ENCODE measurements at places on chromosomes 12 and 14.

DNA sequence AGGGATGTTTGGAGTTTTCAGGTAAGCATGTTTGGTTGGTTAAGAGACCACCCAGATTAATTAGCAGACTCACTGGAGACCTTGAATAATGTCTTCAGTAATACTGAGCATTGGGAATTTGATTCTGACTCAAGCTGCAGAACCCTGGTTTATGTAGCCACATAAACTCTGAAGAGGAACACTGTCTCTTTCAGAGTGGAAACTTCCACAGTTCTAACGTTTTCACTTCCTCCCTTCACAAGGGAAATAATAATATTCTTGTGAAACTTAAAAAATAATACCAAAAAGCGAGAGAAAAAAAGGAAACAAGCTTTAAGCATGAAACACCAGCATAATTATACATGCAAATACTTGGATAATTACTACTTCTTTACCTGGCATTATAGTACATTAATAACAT is 40.0 kb upstream of the ST8SIA1 start:
- no peak for DNase-seq

GRCh38 chr12:30974746-30975500 is 48.4 kb downstream of the TSPAN11 start:
- DNase-seq: no peak

DNA sequence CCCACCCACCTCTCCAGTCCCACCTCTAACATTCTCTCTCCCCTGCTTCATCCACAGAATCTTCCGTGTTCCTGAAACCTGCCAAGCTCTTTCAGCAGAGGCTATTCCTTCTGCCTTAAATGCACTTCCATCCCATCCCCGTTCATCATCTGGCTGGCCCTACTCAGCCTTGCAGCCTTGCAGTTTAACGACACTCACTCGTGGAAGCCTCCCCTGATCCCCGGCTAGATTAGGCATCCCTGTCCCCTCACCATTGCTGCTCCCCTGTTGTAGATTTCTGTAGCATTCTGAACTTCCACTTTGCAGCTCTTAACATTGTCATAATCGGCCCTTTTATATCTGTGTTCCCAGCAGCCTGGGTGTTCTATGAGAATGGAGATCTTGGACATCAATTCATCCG is 280.5 kb upstream of the NOS1 start:
- DNase-seq: no peak

DNA sequence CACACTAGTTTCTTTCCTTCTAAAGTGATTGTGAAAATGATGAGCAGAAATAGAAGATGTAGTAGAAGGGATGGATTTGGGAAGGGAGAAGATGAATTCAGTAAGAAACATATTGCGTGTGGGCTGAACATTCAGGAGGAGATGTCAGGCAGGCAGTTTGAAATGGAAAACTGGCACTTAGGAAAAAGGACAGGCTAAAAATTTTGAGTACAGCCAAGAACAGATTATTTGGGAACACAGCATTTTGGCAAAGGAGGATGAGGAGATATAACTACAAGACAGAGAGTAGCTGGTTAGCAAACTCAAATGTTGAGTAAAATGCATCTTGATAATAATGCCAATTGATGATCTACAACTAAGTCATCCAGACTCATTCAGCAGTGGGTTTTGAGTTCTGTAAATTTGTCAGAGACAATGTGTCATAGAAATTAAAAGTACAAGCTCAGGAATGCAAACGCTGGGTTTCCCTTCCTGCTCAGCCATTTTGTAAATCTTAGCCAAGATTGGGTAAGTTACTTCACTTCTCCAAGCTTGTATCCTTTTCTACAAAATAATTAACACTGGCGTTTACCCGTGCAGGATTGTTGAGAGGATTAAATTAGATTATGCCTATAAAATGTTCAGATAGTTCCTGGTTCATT is 255.0 kb downstream of the NAV3 start:
- no peak for DNase-seq

DNA sequence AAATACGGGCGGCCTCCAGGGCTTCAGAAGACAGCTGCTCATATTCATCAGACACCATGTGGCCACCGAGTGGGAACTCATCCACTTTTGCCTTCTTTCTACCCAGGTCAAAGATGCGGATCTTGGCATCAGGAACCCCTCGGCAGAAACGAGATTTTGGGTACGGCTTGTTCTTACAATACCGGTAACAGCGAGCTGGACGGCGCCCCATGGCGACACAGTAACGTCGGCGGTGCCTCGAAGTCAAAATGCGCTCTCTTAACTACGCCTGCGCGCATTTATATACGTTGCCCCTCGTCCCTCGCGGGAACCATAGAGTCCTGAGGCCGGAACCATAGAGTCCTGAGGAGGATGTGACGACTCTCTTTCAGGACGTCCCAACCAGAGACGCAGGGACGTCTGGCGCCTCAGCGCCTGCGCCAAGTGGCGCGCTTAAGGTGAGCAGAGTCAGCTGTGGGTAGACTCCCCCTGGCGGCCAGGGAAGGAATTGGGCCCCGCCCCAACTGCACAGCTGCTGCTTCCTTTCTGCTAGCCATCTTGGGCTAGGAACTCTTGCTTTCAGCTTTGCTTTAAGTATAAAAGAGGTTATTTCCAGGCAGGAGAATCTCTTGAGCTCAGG is at the start of gene RPL10L:
Gene RPL10L (minus strand): TSS at position 256 of the 619 bp plus-strand sequence. CDS start 45 bp downstream, at position 211.
- no peak for DNase-seq

DNA sequence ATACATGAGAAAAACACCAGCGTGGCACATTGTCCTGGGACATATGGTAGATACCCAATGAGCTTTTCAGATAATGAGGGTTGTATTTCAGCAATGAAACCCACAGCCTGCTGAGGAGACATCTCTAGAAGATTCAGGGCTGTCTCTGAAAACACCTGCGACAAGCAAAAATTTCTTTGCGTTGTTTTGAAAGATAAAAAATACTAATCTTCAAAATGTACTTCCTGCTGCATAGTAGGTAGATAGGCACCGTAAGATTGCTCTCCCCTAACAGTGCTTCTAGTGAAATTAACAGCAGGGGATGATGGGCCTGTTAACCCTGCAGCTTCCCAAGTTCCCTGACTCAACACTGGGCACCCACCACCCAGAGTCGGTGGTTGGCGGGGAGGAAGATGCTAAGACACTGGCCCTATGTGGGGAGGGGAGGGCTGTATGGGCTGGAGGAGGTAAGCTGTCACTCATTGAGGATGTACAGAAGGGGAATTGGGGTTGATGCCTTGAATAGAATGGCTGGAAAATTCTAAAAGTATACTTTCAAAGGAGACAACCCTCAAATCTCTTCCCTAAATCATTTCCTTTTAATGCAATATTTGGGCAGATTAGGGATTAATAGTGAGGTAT is 20.0 kb downstream of the ZFP36L1 start:
- DNase-seq: no peak

DNA sequence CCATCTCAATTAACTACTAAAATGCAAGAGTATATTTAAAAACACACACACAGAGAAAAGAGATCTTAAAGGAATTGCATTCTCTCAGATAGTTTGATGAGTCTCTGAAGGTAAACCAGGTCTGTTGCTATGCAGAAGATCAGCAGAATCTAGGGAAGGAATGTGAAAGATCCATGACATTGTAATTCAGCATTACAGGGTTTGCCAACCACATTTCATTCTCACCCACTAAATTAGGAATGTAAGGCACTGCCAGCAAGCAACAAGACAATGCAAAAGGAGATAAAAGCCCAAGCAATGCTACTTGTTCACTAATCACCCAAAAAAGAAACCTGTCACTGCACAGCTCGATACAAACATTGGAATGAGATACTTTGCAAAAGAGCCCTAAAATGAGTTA is 106.3 kb downstream of the LRIG3 start:
- no peak for DNase-seq

DNA sequence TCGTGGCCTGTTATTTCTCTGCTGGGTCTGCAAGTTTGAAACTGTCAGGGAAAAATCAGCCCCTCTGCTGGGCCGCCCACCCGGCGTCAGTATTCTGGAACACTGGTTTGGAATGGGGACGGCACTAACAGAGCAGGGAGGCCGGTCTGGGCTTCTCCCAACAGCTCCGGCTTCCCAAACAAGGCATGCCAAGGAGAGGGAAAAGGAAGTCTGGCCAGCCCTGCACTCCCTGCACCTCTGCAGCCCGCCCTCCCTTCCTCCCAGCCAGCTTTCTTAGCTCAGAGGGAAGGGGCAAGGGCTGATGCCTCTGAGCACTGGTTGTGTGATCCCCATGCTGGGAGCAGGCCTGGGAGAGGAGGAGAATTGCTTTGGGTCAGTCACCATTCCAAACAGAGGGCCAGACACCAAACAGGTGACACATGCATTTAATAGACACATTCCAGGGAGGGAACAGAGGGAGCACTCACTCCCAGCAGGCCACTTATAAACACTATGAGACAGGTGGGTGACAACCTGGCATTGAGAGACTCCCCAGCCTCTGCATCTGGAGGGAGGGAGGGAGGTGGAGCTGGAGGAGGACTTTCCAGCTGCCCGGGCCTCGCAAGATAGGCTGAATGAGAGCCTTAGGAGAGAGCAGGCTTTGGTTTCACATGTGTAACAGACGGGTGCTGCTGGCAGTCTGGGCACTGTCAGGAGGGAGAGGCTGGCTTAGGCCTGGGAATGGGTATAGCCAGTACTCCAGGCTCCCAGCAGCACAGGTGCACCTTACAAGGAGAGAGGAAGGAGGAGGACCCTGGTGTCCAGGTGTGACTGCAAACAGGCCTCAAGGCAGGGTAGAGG is 10.3 kb downstream of the KRT75 start:
- peak; percentile 93 for DNase-seq

GRCh38 chr12:122853582-122854245 is 18.5 kb downstream of the HIP1R start:
- DNase-seq: no peak

DNA sequence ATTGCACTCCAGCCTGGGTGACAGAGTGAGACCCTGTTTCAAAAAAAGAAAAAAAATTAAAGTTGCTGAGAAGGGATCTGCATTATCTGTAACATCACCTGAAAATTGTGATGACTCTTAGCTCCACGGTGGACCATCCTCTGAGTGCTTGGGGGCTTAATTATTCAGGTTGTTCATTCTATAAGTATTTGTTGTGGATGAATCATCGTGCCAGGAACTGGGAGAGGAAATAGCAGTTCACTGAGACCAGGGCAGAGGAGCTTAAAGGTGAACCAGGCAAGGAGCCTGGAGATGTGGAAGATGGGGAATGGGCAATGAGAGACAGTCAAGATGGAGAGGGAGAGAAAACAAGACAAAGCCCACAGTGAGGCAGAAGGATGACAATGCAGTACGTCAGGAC is 25.5 kb upstream of the GSC start:
- DNase-seq: no peak

GRCh38 chr12:103586132-103586531 is 941 bp upstream of the STAB2 start:
- peak; percentile 23 for DNase-seq

DNA sequence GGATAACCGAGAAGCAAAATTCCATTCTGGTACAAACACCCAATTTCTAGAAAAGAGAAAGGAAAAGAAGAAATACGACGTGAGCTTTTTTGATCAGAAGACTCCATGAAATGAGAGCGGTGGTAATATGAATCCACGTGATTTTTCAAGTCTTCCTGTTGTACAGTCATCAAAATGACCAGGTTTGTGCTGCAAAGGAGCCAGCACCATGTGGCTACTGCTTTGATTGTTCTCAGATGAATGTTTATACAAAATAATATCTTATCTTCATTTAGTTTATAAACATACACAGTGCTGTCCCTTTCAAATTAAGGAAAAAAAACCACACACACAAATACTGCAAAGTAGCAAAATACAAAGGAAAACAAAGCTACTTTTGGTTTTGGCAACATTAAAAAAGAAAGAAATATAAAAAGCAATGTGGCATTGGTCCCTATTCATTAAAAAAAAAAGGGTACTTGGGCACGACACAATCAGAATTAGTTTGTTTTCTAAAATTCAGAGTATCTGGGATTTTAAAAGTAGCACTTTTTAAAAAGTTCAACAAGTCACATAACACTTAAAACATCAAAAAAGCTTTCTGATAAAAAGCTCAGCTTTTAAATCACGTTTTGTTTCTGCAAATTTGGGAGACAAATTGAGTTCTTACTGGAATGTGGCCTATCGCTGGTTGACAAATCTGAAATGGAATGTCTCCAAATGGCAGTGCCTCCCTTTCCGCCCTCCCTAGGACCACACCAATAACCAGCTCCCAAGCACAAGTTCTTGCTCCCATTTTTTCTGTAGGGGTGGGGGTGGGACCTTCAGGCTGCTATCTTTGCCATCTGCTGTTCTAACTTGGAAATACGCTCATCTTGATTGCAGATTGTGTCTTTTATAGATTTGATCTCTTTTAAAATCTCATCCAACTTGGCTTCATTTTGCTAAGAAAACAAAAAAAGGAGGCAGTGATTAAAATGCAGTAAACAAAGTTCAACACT is 13.2 kb upstream of the SELPLG start:
- DNase-seq: no peak

GRCh38 chr14:35212471-35213142 is 79.6 kb upstream of the PSMA6 start:
- DNase-seq: no peak

DNA sequence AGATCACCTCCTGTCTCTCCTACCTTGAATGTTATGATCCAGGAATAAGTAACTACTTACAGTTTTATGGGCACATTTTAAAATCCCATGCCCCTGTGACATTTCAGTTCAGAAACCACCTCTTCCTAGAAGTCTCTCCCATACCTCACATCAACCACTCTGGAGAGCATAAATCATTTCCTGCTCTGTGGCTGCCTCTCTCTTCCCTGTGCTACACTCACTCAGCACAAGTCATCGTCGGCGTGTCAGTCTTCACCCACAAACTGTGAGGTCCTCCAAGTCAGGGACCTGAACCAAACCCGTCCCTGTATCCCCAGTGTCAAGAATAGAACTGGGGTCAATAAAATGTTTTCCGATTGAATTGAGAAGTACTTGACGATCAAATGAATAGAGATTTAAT is 863.3 kb downstream of the BCL11B start:
- no peak for DNase-seq

- no peak for DNase-seq
Measured at GRCh38 chr14:103125098-103126070, 2.1 kb downstream of the TNFAIP2 start.

- peak; percentile 3 for DNase-seq
Measured at GRCh38 chr12:5171701-5172100, 128.0 kb downstream of the KCNA5 start.

GRCh38 chr12:46260913-46261476 is 7.8 kb downstream of the SLC38A1 start:
- DNase-seq: no peak

DNA sequence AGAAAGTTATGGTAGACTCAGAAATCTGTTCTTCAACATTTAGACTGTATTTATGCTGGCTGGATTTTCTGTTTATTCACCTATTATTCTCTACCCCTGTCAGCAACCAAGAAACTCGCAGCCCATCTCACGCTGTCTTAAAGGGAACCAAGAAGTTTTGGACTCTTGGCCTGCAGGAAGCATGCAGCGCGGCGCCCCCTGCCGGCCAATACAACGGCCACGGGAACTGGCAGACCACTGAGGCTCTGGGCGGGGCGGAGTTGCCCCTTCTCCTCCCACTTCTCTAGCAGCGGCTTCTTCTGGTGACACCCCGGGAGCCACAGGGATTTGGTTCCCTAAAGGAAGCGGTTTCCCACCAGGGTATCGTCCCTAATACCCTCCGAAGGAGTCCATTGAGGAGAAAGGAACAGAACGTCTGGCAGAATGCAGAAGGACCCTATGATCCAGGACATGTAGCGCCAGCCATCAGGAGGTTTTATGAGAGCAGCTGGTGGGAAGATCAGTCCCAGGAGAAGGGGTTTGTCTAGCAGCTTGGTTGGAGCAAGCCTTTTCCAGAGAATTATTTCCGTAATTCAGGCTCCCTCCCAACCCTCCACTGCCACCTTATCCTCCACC is 21.0 kb upstream of the RNASE2 start:
- DNase-seq: no peak
